ENCODE measurements at places on chromosomes 7 and 10. TPM values are rescaled to one million over a fixed set of nuclear protein-coding genes. Genes with fewer than 3 reads are reported as not detected.

The IDI2 gene
- total RNA-seq = not detected

The NCF1 gene
- total RNA-seq = not detected

The IGFBP3 gene
- 1,022 TPM for total RNA-seq

The GPR15LG gene
- total RNA-seq = not detected

The CYP2C8 gene
- total RNA-seq = not detected

The CALHM2 gene
- 125 TPM for total RNA-seq

The CCAR1 gene
- 41.3 TPM for total RNA-seq

The SPDYE1 gene
- total RNA-seq = not detected

The SEMA3C gene
- 46.4 TPM for total RNA-seq

The UNCX gene
- total RNA-seq = not detected

The SPDYE8 gene
- not detected for total RNA-seq

The TMEM229A gene
- total RNA-seq = 7.6 TPM

The SDHAF3 gene
- 11.3 TPM for total RNA-seq

The EGR2 gene
- 3.7 TPM for total RNA-seq

The PDK4 gene
- total RNA-seq = 128 TPM

The NOLC1 gene
- 60.9 TPM for total RNA-seq

The DENND2A gene
- total RNA-seq = 3.2 TPM

The NKX2-3 gene
- not detected for total RNA-seq

The VSTM2A gene
- total RNA-seq = not detected

The CC2D2B gene
- not detected for total RNA-seq

The GPR85 gene
- 0.39 TPM for total RNA-seq

The ACBD5 gene
- total RNA-seq = 8.2 TPM

The PROSER2 gene
- total RNA-seq = 2.1 TPM

The CFAP58 gene
- total RNA-seq = 0.20 TPM

The CYP26C1 gene
- total RNA-seq = under 0.01 TPM

The UTF1 gene
- not detected for total RNA-seq

The MSMB gene
- total RNA-seq = not detected

The DKK1 gene
- 112 TPM for total RNA-seq

The KIF11 gene
- total RNA-seq = 3.2 TPM

The CLRN3 gene
- total RNA-seq = not detected

The CPA4 gene
- total RNA-seq = 1.3 TPM

The FAM131B gene
- 0.94 TPM for total RNA-seq

The NAT16 gene
- not detected for total RNA-seq

The PTPRE gene
- total RNA-seq = 6.8 TPM

The LHFPL3 gene
- not detected for total RNA-seq

The TUBAL3 gene
- not detected for total RNA-seq

The HOXA10 gene
- not detected for total RNA-seq

Data from cardiac ventricle fibroblast (primary cell).